ENCODE measurements at places on chromosomes 6 and 20.

- DNase-seq, result no peak
- no peaks in the 10 kb centered on the region for H3K36me3 ChIP-seq
- H3K27me3 ChIP-seq, result no peaks in the 10 kb centered on the region
- no peak overlapping the region for H3K4me3 ChIP-seq
- H3K4me1 ChIP-seq, result no peaks in the 10 kb centered on the region
- peak overlapping the region; percentile 55 for H3K27ac ChIP-seq
These were observed 82.8 kb downstream of the MBOAT1 start for GRCh38 chr6:20129290-20130088.

GRCh38 chr6:20839630-20840029 is 305.4 kb downstream of the CDKAL1 start:
- no peaks in the 10 kb centered on the region for H3K36me3 ChIP-seq
- no peak overlapping the region for H3K27ac ChIP-seq
- no peak overlapping the region for H3K4me3 ChIP-seq
- H3K27me3 ChIP-seq, result no peaks in the 10 kb centered on the region
- no peaks in the 10 kb centered on the region for H3K4me1 ChIP-seq

DNA sequence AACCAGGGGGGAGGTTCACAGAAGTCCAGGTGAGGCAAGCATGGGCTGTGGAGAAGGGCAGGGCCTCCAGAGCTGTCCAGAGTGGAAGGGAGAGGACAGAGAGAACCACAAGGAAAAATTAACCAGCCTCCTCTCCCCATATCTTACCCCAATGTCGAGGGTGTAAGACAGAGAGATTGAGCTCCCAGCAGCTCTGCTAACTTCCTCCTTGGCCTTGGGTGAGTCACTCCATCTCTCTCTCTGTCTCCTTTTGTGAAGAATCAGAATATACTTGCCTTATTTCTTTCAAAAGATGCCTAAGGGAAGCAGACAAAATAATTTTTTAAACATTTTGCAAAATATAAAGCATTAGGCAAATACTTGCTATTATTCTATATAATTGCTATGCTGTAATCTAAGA is 58.3 kb upstream of the IYD start:
- H3K27me3 ChIP-seq, result no peaks in the 10 kb centered on the region
- no peak overlapping the region for H3K27ac ChIP-seq
- no peak overlapping the region for H3K4me3 ChIP-seq
- H3K36me3 ChIP-seq, result no peaks in the 10 kb centered on the region
- DNase-seq, result no peak
- H3K4me1 ChIP-seq, result no peaks in the 10 kb centered on the region

GRCh38 chr6:79263359-79263758 is 28.9 kb upstream of the HMGN3 start:
- no peak overlapping the region for H3K4me3 ChIP-seq
- DNase-seq, result no peak
- H3K4me1 ChIP-seq, result no peaks in the 10 kb centered on the region
- H3K27me3 ChIP-seq, result no peaks in the 10 kb centered on the region

- H3K4me1 ChIP-seq, result no peaks in the 10 kb centered on the region
- H3K27ac ChIP-seq, result no peak overlapping the region
- H3K4me3 ChIP-seq, result no peak overlapping the region
These were observed 2.4 kb downstream of the COL20A1 start for GRCh38 chr20:63295422-63295821.

DNA sequence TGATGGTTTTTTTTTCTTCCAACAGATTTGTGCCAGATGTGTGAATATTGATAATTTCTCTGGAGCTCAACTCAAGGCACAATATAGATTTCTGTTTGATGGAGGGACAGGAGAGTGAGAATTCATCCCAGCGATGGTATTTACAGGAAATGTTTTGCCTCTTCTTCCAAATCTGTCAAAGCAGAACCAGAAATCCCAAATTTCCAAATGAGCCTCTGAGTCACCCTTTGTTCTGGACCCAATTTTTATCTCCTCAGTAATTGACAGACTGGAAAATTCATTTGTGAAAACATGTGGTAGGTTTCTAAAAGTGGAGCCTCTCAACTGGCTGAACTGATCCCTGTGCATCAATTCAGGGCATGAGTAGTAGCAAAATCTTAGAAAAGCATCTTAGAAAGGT is 223.2 kb upstream of the TSHZ2 start:
- no peaks in the 10 kb centered on the region for H3K36me3 ChIP-seq
- no peak overlapping the region for H3K4me3 ChIP-seq
- H3K27me3 ChIP-seq, result no peaks in the 10 kb centered on the region
- no peaks in the 10 kb centered on the region for H3K4me1 ChIP-seq
- H3K27ac ChIP-seq, result peak overlapping the region; percentile 25

DNA sequence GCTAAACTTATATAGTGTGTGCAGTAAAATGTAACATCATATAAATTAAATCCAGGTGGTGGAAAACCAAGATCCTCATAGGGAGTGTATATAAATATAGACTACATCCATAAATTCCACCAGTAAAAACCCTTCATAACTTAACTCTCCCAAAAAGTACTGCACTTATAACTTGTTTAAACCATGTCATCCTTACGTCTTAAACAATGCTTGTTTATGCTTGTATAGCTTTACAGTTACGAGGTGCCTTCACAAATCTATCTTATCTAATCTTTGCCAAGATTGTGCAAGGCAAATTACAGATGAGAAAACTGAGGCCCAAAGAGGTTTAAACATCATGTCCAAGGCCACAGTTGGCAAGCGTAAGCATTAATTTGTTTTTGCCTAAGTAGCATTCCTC is 71.3 kb downstream of the BCAS1 start:
- no peak overlapping the region for H3K27ac ChIP-seq
- H3K4me3 ChIP-seq, result no peak overlapping the region
- DNase-seq, result no peak
- no peaks in the 10 kb centered on the region for H3K36me3 ChIP-seq

DNA sequence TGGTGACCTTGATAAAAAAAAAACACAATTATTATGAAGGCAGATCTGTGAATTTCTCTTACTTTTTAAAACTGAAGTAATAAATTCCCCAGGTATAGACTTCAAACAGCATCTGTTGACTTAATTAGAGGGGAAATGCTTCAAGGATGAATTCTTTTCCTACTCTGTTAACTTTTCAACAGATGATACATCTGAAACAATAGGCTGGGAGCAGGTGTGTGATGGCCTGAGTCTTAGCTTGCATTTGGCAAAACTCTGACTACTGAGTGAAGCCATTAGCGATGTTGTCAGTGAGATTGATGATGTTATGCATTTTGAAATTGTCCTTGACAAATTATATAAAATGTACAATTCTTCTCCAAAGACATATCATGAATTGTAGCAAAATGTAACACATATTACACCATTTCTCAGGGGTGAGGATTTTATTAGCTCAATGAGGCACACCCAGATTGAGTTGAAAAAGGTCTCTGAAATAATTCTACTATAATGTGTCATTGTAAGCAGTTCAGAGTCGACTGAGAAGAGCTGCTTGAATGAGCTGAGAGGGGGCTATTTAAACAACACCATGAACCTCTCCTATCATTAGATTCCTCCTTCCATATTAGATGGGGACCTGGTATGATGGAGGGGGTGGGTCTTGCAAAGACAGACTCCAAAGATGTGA is 39.6 kb upstream of the OGFRL1 start:
- H3K27ac ChIP-seq, result peak overlapping the region; percentile 73
- no peak for DNase-seq

DNA sequence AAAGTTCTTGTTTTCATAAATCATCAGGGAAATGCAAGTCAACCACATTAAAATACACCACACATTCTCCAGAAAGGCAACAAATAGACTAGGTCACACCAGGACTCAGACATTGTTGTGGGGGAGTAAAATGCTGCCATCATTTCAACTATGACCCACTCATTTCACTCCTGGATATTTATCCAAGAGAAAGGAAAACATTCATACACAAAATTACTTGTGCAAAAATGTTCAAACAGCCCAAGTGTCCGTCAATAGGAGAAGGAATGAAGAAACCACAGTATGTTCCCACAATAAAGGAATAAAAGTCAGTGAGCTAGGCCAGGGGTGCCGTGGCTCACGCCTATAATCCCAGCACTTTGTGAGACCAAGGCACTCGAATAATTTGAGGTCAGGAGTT is 81.5 kb upstream of the QKI start:
- no peaks in the 10 kb centered on the region for H3K27me3 ChIP-seq
- peaks cover 47% of the 10 kb centered on the region for H3K4me1 ChIP-seq
- no peak overlapping the region for H3K4me3 ChIP-seq
- no peak overlapping the region for H3K27ac ChIP-seq

- H3K27ac ChIP-seq, result no peak overlapping the region
- no peaks in the 10 kb centered on the region for H3K36me3 ChIP-seq
- no peak for DNase-seq
- H3K4me3 ChIP-seq, result no peak overlapping the region
- H3K27me3 ChIP-seq, result no peaks in the 10 kb centered on the region
These were observed 457.7 kb downstream of the LMBRD1 start for GRCh38 chr6:69339163-69339550.

Data from right atrium auricular region (tissue), 2 donors.